ENCODE measurements at places on chromosomes 11 and 22. TPM values are rescaled to one million over a fixed set of nuclear protein-coding genes. Genes with fewer than 3 reads are reported as not detected.

DNA sequence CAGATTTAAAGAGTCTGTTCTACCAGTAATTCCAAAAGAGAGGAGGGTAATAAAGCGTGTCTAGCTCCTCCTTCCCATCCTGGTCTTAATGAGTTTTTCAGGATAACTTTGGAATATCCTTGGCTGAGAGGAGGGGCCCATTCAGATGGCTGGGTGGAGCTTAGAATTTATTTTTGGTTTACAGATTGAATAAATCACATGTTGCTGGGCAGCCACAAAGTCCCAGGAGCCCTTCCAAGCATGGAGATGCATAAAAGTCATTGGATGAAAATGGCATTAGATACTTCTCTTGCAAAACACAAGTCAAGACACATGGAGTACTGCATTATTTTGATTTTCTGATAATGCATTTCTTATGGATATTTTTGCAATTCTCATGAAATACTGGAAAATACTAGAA, 139.0 kb downstream of the TRPC6 start:
- no peak overlapping the region for H3K27ac ChIP-seq
- H3K4me3 ChIP-seq, result no peak overlapping the region
- no peaks in the 10 kb centered on the region for H3K36me3 ChIP-seq
- H3K4me1 ChIP-seq, result no peaks in the 10 kb centered on the region
- no peak for DNase-seq

DNA sequence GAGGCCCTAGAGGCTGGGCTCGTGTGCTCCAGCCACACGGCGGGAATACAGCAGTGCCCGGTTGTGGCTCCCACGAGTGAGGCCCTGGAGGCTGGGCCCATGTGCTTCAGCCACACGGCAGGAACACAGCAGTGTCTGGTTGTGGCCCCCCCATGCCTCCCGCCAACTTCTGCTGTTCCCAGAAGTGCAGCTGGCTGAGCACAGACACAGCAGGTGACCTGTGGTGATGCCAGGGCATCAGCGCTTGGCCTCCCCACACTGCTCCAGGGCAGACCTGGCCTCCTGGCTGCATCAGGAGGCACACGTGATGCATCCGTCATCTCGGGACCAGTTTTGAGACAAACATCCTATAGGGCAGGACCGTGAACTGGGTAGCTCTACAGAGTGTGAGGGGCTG, 110.3 kb downstream of the KCNQ1OT1 start:
- H3K4me3 ChIP-seq, result no peak overlapping the region
- H3K27me3 ChIP-seq, result no peaks in the 10 kb centered on the region
- DNase-seq, result peak; percentile 12
- H3K4me1 ChIP-seq, result no peaks in the 10 kb centered on the region

DNA sequence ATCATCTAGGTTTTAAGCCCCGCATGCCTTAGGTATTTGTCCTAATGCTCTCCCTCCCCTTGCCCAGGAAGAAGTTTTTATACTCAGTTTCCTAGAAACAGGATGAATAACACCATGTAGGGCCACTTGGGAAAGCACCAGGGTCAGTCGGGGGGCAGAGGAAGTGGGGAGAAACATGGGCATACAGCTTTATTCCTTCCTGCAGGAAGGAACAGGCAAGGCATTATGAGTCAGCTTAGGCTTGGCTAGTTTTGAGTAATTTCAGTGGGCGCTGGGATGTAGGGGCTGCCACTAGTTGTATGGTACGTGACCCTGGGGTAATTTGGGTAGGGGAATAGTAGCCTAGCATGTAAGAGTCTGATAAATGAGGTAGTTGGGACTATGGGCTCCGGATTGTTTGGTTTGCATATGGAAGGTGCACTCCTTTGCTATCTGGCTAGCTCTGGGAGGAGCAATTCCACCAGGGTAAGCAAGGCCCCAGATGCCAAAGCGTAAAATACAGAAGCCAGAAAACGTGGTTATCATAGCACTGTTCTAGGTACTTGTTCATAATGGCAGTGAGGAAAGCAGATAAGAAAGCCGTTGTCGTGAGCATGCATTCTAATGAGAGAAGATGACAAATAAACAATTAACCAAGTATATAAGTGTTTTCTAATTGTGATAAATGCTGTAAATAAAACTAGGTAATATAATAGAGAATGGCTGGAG, 24.8 kb downstream of the ACER3 start:
- H3K27ac ChIP-seq, result no peak overlapping the region
- no peaks in the 10 kb centered on the region for H3K4me1 ChIP-seq
- no peak for DNase-seq

DNA sequence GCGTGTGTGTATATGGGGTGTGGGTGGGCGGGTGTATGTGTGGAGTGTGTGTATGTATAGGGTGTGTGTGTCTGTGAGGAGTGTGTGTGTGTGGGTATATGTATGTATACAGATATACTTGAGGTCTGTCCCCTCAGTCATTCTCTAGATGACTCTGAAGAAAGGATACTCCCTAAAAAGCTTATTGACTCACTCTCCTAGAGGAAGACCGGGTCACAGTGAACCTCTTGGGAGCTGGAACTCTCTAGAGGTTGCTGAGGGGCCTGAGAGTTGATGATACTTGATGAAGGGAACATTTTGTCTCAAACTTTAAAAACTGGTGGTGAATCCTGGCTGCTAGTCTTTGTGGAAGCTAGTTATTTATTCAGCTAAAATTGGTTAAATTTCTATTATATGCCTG, 15.1 kb downstream of the STX3 start:
- no peaks in the 10 kb centered on the region for H3K27me3 ChIP-seq
- no peak overlapping the region for H3K27ac ChIP-seq
- H3K4me3 ChIP-seq, result no peak overlapping the region
- H3K36me3 ChIP-seq, result no peaks in the 10 kb centered on the region

DNA sequence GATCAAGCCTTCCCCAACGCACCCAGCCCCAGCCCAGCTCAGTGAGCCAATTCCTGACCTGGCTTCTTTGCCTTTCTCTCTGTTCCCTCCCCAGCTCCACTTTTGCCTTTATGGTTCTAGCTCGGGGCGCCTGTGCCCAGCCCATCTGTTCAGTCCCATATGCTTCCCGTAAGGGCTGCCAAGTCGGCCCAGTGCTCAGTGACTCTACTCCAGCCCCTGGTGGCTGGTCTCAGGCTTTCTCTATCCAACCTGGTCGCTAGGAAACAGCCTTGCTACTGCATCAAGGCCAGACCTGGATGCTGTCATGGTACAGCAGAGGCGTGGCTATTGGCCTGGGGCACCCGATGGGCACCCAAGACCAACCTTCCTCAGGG, 178.0 kb downstream of the DSCAML1 start:
- H3K4me1 ChIP-seq, result no peaks in the 10 kb centered on the region
- H3K27me3 ChIP-seq, result no peaks in the 10 kb centered on the region
- no peak for DNase-seq
- no peaks in the 10 kb centered on the region for H3K36me3 ChIP-seq
- H3K4me3 ChIP-seq, result no peak overlapping the region

DNA sequence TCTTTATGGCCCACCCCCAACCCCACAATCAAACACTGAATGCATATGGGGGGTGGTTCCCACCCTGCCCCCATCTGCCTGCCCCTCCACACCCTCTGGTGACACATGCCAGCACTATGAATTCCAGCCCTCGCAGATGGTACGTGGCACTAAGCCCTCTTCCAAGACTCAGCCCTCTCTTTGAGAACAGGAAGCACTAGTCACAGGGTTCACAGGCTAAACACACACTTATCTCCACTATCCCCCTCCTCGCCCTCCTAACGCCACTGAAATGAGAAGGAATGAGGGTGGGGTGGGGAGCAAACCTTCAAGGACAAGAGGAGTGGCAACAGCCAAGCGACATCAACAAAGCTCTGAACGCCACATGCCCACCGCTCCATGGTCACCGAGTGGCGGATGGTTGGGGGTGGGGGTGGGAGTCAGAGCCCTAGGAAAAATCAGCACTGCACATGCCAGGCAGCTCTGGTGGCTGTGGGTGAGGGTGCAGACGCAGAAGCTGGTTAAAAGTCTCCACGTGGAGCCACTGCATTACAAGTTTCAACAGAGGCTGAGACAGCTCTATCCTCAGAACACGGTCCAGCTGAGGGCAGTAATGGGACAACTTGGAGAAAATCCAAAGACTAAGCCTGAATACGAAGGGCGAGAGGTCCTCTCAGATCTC, 33.6 kb downstream of the TMEM184B start:
- H3K4me1 ChIP-seq, result peaks cover 29% of the 10 kb centered on the region
- no peak for DNase-seq
- H3K27me3 ChIP-seq, result no peaks in the 10 kb centered on the region
- H3K27ac ChIP-seq, result peak overlapping the region; percentile 61
- no peak overlapping the region for H3K4me3 ChIP-seq
- no peaks in the 10 kb centered on the region for H3K36me3 ChIP-seq

GRCh38 chr11:116603728-116604323, 169.0 kb downstream of the BUD13 start:
- H3K4me3 ChIP-seq, result no peak overlapping the region
- no peaks in the 10 kb centered on the region for H3K36me3 ChIP-seq
- no peaks in the 10 kb centered on the region for H3K4me1 ChIP-seq
- no peak overlapping the region for H3K27ac ChIP-seq
- H3K27me3 ChIP-seq, result no peaks in the 10 kb centered on the region
- no peak for DNase-seq

GRCh38 chr22:43707648-43708047, 104.5 kb downstream of the EFCAB6 start:
- no peak for DNase-seq

GRCh38 chr11:326842-327580, 6.4 kb upstream of the IFITM3 start:
- H3K4me1 ChIP-seq, result no peaks in the 10 kb centered on the region
- H3K4me3 ChIP-seq, result no peak overlapping the region
- H3K27me3 ChIP-seq, result no peaks in the 10 kb centered on the region
- H3K27ac ChIP-seq, result peak overlapping the region; percentile 96
- DNase-seq, result peak; percentile 69
- no peaks in the 10 kb centered on the region for H3K36me3 ChIP-seq

DNA sequence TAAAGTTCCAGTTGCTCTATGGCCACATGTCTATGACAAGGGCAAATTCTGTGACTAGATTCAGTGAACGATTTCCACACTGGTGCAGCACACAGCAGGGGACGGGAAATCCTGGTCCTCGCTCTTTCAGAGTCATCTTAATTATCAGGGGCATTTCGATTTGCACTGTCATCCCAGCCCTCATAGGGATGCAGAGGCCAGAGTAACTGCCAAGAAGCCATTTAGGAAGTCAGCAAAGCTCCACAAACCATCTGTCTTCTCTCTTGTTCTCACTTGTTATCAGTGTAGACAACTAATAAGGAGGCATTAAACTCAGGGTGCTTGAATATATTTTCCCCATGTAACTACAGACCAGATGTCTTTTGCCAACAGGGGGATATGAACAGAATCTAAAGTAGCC, 151.7 kb downstream of the STK33 start:
- no peaks in the 10 kb centered on the region for H3K27me3 ChIP-seq
- H3K36me3 ChIP-seq, result no peaks in the 10 kb centered on the region
- H3K4me3 ChIP-seq, result no peak overlapping the region
- H3K4me1 ChIP-seq, result no peaks in the 10 kb centered on the region
- DNase-seq, result no peak

DNA sequence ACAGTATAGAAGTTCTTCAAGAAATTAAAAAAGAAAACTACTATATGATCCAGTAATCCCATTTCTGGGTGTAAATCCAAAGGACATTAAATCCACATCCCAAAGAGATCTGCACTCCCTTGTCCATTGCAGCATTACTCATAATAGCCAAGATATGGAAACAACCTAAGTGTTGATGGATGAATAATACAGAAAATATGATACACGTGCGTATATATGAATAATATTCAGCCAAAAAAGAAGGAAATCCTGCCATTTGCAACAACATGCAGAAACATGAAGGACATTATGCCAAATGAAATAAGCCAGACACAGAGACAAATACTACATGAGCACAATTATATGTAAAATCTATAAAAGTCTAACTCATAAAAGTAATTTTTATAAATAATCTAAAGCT, 306.3 kb upstream of the ANO3 start:
- no peak overlapping the region for H3K27ac ChIP-seq
- no peaks in the 10 kb centered on the region for H3K27me3 ChIP-seq
- H3K36me3 ChIP-seq, result no peaks in the 10 kb centered on the region
- H3K4me3 ChIP-seq, result no peak overlapping the region
- H3K4me1 ChIP-seq, result no peaks in the 10 kb centered on the region

Gene FADD
- 33.1 TPM for total RNA-seq

Gene MMP27
- not detected for total RNA-seq

Gene DEUP1
- total RNA-seq, result 0.59 TPM

Gene TRIM49
- total RNA-seq, result not detected

Gene GPHA2
- total RNA-seq, result not detected
